ENCODE measurements at places on chromosomes 7 and 10.

DNA sequence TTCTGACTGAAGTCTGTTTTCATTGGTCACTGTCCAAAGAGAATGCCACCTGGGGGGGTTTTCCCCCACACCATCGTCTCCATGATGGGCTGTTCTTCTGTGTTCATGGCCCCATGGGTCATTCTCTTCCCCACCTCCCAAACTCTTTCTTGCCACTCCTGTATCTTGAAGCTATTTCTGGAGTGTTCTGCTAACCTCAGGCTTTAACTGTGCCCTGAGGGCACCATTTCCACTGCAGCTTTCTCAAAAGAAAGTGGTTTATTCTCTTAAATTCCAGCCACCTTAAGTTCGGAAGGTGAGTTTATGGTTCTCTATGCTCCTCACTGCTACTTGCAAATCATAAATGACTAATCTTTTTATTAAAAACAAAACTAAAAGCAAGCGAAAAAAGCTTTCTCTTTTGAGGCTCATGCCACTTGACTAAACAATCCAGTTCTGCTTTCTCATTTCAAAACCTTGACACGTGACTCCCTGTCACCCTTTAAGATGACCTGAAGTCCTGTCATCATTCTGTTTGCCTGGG lies 7.4 kb upstream of the APBB1IP start:
- no peak for DNase-seq

DNA sequence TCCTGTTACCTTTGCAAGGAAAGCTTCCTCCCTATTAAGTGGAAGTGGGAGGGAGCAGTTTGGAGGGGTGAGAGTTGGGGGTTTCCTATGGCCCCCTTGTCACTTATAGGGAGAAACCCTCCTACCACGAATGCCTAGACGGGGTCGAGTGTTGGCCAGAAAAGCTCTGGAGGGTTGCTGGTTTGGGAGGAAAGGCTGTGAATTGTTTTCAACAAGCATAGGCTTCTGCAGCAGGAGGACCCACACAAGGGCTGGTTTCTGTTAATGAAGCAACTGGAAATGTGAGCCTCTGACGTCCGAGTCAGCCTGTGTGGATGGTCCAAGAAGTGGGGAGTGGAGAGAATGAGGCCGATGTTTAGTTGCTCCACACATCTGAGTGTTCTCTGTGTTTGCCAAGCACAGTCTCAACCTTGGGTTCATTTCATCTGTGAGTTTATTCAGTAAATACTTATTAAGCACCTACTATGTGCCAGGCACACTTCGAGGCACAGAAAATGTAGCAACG lies 37.3 kb upstream of the LEP start:
- DNase-seq, result no peak

GRCh38 chr7:1563981-1564602 lies 5.7 kb downstream of the PSMG3 start:
- DNase-seq, result no peak

GRCh38 chr7:5621776-5622175 lies 159.7 kb downstream of the RNF216 start:
- no peak for DNase-seq

- DNase-seq, result no peak
Measured at GRCh38 chr10:97743169-97743943, 6.4 kb downstream of the ZFYVE27 start.

GRCh38 chr10:7417807-7418206 lies 7.0 kb upstream of the SFMBT2 start:
- no peak for DNase-seq

DNA sequence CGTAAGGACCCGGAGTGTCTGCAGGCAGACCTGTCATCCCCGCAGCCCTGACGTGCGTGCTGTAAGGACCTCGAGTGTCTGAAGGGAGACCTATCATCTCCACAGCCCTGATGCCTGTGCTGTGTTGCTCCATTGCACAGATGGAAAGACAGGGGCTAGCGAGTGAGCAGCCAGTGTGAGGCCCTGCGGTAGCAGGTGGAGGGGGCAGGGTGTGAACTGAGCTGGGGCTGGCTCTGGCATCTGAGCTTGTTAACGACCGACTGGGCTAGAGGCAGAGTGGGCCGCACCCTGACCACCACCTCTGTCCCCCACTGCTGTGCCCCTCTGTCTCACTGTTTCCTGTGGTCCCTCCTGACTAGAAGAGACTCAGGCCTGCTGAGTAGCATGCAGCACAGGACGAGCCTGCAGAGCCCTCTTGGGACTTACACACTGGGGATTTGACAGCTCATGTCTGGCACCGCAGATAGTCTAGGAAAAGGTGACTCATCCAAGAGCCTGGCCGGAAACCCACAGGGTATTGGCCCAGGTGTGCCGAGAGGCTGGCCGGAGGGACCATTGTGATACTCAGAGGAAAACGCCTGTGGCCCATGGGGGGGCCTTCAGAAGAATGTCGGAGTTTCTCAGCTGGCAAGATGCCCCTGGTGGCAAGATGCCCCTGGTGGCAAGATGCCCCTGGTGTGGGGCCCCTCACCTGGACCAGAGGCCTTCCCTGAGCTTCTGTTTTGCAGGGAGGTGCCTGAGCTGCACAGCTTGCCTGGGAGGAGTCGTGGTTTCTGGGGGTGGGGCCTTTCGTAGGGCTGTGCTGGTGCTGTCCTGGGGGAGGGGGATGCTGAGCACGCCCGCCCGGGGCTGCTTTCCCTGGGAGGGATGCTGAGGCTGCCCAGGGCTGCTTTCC lies 34.3 kb downstream of the INPP5A start:
- DNase-seq, result peak; percentile 53
